WERI-Rb-1 (cell line): ENCODE measurements at places on chromosomes 13 and 19.
A peak's percentile ranks its signal among the peaks of the same experiment; 100 is the strongest.

- no peak for DNase-seq
Measured at GRCh38 chr19:39104186-39104596, 20.0 kb downstream of the ACP7 start.

DNA sequence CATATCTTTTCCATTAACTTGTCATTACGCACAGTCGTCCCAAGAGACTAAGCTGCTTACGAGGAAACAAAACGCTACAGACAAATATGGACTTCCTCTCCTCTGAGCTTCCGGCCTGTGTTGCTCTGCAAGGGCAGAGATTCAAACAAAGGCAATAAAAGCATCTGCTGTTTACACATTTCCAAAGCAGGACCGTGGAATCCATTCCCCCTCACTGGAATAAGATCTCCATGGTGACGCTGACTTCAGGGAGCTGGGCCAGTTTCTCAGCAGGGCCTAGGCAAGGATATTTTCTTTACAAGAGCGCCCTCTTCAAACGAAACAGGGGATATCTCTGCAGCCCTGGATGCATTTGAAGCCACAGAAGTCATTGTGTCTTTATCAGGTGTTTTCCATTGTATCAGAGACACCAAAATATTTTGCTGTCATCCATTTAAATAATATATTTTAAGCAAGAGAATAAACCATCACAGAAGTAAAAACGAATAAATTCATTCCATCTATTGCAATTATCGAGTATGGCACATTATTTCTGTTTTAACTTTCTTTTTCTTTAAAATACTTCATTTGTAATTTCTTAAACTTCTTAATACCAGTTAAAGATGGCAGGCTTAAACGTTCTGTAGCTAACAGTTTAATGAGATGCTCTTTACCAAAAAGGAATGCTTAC, 177.5 kb downstream of the DCLK1 start:
- DNase-seq, result peak; percentile 62

GRCh38 chr13:50735071-50735470, 108.4 kb downstream of the DLEU7 start:
- no peak for DNase-seq

DNA sequence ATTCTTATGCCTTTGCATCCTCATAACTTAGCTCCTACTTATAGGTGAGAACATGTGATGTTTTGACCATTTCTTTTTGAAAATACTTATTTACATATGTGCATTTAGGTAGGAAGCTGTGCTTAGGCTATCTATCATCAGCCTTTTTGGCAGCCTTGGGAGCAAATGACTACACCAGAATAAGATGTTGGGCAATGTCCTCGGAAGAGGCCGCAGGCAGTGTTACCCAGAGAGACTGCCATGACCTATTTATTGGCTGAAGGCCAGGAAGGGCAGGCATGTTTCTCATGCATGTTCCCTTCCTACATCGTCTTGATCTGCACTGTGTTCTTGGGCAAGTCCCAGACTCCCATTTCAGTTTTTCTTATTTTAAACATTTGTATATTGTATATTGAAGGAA, 122.3 kb downstream of the B3GLCT start:
- DNase-seq, result no peak

DNA sequence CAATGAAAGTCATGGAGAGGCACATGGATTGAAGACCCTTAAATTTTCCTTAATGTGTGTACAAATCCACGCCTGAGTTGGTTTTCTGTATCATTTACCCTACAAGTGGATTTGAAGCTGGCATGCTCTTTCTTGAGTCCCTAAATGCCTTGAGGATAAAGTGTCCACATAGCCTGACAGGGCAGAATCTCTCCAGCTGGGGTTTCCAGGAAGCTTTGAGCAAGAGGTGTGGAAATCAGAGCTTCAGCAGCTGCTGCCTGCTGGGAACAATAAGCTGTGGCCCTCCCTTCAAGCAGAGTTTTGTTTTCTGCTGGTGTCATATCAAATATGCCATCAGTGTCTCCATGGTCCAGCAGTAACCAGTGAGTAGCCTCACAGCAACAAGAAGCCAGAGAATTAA, 120.3 kb upstream of the SERTM1 start:
- DNase-seq, result no peak

DNA sequence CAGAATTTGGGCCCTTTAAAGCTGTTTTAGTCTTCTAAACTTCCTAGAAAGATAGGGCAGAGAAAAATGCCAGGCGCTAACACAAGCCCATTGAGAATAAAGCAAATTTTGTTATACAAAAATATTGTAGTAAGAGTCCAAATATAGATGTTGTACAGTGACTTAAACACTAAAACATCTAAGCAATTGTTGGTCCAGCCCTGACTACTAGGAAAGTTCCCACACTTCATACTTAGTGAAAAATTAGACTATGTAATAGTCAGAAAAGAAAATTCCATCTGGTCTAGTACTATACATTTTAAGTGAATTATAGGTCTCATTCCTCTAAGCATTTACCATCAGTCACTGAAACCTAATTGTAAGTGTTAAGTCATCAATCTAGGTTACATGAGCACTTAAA, 1518.3 kb upstream of the SLC10A2 start:
- no peak for DNase-seq

DNA sequence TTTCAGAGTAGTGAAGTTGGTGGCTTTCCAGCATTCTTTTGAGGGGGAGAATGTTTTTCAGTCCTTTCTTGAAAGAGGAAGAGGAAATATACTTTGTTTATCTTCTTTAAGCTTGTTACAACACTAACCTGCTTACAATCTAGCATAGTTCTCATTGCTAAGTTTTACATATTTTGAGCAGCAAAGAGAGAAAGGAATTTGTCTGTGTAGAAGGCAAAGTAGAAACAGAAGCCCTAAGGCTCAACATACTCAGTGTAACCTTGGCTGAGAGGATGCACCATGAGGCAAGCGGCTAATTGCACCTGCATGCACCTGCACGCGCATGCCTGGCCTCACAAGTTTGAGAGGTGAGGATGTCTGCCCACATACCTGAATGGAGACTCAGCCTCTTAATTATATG, 2.2 kb downstream of the FRY start:
- no peak for DNase-seq

GRCh38 chr19:12777217-12778016, 2.1 kb upstream of the HOOK2 start:
- DNase-seq, result peak; percentile 86

GRCh38 chr19:29665215-29665825, at the start of gene PLEKHF1:
TSS of gene PLEKHF1 (plus strand) at chr19:29665461. CDS start at chr19:29673840, 8,379 bp downstream.
- DNase-seq, result peak; percentile 89

- no peak for DNase-seq
Measured at GRCh38 chr13:24008679-24009078, 111.4 kb upstream of the C1QTNF9B start.

- no peak for DNase-seq
Measured at GRCh38 chr13:71758828-71759227, 108.2 kb downstream of the DACH1 start.

GRCh38 chr13:106355866-106356265, 179.6 kb downstream of the EFNB2 start:
- DNase-seq, result no peak

DNA sequence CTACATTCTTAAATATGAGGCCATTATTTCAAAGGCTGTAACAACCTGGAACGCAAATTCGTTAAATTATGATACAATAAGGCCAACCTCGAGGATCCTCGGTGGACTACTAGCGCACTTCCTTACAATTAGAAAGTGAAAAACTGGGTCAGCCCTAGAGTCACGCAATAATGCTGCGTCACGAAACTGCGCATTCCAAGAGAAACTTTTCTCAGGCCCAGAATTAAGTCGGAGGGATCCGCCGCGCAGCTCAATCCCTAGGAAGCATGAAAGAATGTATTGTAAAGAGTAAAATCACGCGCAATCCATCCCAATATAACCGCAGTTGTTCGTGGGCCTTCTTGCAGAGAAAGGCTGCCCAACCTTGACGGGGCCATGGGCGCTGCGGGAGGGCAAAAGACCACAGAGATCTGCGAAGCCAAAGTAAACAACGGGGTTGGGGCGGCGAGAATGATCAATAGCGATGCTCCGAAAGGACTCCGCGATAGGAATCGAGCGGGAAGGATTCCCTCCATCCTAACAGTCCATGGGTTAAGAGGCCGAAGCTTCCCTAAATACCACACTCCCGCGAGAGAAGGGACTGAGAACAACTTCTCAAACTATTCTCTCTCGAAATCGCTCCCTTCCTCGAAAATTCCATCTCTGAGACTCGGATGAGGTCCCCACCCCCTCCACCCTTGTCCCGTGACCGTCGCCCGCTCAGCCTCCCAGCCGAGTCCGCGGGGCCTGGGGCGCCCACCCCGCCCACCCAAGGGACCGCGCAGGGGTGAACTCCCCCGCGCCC, 564 bp downstream of the SPART start:
- DNase-seq, result no peak

- DNase-seq, result no peak
Measured at GRCh38 chr19:17216058-17216670, 1.0 kb downstream of the USE1 start.

GRCh38 chr13:104823071-104823470, 1712.4 kb downstream of the EFNB2 start:
- DNase-seq, result no peak

DNA sequence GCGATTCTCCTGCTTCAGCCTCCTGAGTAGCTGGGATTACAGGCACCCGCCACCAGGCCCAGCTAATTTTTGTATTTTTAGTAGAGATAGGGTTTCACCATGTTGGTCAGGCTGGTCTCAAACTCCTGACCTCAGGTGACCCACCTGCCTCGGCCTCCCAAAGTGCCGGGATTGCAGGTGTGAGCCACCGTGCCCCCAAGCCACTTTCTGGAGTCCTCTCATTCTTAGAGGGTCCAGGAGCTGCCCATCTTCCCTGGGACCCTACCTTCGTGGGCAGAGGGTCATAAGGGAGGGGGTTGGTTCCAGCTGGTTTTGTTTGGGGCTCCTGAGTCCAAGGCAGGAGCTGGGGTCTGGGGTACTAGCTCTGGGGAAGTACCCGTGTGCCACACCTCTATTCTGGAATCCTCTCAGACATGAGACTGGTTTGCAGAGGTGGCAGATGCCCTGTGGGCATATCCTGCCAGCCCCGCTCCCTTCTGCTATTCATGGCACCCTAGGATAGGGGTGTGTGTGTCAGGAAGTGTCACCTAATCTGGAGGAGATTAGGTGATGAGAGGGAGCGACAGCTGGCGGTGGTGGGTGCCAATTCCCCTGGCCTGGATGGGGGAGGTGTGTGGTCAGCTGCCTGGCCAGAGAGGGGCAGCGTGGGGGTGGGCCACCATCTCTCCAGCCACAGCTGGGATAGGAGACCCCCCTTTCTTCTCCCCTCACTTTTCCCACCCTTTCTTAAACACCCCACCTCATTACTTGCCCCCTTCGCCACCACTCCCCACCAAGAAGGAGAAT, 2.1 kb downstream of the PRMT1 start:
- DNase-seq, result peak; percentile 82
